ENCODE measurements at places on chromosomes 5 and 9.

DNA sequence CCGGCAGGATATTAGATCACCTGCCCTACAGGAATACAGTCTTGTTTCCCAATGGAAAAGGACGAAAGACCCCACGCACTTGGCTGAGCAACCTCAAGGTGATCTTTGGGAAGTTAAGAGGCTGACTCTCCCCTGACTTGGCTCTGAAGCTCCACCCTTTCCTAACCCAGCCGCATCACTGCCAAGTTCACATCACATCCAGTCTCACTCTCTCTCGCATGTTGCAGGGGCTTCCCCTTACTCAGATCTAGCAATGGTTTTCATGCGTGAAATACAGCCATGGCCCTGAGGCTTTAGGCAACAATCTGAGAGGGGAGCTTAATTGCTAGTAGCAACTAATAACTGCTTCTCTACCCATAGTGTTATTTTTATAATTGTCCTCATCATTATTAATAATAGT lies 211.6 kb downstream of the DOCK8 start:
- no peak for DNase-seq

DNA sequence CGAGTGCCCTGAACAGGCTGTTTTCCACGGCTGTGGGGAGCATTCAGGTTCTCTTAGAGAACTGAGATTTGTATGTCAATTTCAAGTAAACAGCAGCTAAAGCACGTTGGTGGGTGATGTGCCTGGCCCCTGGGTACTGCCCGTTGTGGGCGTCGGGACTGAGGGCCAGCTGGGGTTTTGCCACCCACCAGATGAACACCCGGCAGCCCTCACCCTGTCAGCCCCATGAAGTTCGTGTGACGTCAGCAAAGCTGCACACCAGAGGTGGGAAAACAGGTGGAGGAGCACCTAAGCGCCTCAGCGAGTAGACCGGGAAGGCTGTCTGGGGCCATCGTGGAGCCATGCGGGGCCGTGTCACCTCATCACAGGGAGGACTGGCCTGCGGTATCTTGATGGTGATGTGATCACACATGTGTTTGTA lies 9.2 kb downstream of the CEP72 start:
- DNase-seq, result no peak

DNA sequence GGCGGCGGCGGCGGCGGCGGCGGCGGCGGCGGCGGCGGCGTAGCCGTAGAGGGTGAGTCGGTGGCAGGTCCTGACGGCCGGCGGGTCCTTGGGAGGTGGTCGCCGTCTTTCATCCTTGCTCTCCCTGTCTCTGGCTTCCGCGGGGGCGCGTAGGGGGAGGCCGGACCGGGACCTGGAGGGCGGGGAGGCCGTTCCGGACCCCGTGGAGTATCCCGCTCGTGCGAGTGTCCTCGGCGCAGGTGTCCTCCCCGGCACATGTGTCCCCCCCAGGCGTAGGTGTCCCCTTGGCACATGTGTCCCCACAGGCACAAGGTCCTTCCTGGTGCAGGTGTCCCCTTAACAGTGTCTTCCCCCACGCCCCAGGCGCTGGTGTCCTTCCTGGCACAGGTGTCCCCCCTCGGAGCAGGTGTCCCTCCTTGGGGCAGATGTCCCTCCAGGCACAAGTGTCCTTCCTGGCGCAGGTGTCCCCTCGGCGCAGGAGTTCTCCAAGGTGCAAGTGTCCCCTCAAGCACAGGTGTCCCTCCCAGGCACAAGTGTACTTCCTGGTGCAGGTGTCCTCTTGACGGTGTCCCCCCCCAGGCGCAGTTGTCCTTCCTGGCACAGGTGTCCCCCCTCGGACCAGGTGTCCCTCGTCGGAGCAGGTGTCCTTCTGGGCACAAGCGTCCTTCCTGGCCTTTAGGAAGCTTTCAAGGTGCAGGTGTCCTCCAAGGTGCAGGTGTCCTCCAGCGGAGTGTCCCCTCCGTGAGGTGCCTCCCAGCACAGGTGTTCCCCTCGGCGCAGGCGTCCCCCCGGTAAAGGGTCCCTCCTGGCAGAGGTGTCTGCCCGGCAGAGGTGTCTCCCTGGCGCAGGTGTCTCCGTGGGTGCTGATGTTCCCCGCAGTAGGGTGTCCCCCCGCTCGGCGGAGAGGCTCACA lies 519 bp downstream of the EXOC3 start:
- no peak for DNase-seq

- no peak for DNase-seq
Measured at GRCh38 chr5:67246546-67247268, 50.1 kb upstream of the CD180 start.

GRCh38 chr9:131981116-131981776 lies 98.4 kb downstream of the MED27 start:
- DNase-seq, result no peak

DNA sequence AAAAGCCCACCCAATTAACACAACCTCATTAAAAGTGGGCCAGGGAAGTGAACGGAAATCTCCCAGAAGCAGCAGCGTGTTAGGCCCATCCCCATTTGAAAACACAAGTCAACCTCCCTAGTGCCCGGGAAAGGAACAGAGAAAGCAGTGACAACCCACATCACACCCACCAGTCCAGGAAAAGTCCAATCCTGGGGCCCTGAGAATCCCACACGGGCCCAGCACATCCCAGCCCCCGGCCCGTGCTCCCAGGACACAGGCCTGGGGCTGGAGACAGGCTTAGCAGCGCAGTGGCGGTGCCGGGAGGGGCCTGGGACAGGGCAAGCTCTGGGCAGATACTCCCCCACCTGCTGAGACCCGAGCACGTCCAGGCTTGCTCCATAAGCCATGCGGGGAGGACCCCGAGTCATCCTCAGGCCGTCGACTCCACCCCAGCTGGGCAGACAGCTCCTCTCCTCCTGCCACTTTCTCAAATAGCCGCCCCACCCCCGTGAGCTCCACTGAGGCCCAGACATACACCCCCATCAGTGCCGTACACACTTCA lies 101.0 kb downstream of the KCNT1 start:
- no peak for DNase-seq

DNA sequence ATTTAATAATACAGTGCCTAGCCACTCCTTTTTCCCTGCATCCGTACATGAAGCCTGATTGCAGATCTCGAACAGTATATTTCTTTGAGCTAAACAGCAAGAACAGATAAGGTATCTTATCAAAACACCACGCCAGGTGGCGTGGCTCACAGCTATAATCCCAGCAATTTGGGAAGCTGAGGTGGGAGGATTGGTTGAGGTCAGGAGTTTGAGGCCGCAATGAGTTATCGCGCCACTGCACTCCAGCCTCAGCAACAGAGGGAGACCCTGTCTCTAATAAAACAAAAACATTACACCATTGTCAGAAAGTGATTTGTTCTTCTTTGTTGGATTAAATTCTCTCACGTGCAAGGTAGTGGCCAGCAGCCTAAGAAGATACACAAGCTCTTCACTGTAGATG lies 291.2 kb upstream of the DMRT1 start:
- no peak for DNase-seq

GRCh38 chr9:107453479-107453878 lies 36.1 kb downstream of the KLF4 start:
- DNase-seq, result no peak

DNA sequence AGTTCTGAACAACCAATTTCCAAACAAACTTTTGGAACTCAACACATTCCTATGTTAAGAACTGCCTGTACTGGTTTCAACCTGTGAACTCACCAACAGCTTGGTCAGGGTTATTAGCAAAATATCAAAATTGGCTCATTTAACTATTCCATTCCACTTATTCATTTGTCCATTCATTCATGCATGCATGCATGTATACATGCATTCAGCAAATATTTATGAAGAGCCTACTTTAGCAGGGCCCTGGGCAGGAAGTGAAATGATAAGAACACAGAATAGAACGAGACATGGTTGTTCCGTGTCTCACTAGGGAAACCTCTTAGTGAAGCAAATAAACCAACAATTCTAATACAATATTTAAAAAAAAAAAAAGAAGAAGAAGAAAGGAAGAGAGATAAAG lies 107.4 kb downstream of the GLIS3 start:
- DNase-seq, result no peak

- DNase-seq, result no peak
Measured at GRCh38 chr5:173020643-173021042, 35.5 kb upstream of the CREBRF start.

- DNase-seq, result no peak
Measured at GRCh38 chr5:176646707-176647029, 616 bp upstream of the TSPAN17 start.

DNA sequence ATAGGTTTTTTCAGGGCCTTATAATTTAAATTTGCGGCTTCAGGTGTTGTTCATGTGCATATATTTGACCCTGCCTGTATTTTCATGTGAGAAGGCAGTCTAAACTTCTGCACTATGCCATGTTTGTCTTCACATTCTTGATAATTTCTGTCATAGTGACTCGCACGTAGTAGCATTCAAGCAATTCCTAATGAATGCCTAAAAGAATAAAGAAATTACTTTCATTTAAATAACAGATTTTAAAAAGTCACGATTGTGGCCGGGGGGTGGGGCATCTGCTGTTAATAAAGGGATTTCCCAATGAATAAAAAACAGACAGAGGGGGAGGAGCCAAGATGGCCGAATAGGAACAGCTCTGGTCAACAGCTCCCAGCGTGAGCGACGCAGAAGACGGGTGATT lies 318.0 kb downstream of the ADAMTS6 start:
- DNase-seq, result no peak

DNA sequence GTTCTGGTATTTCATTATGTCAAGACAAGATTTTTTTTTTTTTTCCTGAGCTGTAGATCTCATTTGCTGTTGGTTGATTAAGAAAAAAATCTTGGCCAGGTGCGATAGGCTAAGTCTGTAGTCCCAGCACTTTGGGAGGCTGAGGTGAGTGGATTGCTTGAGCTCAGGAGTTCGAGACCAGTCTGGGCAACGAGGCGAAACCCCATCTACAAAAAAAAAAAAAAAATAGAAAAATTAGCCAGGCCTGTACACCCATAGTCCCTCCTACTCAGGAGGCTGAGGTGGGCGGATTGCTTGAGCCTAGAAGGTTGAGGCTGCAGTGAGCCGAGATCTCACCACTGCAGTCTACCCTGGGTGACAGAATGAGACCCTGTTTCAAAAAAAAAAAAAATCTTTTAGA lies 12.2 kb downstream of the CDC42SE2 start:
- DNase-seq, result no peak

DNA sequence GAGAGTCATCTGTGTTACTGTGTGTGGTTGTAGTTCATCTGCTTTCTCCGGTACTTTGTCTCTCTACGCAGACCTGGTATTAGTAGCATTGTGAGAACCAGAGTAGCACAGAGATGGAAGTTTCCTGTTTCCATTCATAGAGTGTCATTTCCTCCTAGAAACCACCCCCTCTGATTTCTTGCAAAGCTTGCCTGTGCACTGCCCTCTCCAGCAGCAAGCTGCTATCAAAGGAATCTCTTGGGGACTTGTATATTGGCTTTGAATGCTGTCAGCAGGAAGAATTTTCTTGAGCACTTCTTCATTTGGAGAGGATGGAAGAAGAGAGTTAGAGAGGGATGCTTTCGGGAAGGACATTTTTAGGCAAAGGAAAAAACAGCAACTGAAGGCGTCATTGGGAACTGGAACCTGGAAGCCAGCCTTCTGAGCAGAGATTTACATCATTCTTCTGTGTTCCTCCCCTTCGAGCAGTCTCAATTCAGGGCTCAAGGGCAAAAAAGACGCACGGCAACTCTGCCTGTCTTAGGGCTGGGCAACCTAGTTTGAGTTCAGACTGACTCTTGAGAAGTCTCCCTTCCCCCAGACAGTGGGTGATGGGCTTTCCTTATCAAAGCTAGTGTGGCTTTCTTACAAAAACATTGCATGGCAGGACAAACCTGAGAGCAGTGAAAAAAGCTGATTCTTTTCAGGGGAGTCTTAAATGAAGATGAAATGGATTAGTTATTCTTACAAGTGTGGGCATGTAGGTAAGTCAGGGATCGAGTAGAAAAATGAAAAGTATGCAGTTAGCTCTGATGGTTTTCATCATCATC lies 226.3 kb downstream of the AOPEP start:
- DNase-seq, result no peak

GRCh38 chr5:169886033-169886432 lies 94.3 kb downstream of the INSYN2B start:
- DNase-seq, result no peak

DNA sequence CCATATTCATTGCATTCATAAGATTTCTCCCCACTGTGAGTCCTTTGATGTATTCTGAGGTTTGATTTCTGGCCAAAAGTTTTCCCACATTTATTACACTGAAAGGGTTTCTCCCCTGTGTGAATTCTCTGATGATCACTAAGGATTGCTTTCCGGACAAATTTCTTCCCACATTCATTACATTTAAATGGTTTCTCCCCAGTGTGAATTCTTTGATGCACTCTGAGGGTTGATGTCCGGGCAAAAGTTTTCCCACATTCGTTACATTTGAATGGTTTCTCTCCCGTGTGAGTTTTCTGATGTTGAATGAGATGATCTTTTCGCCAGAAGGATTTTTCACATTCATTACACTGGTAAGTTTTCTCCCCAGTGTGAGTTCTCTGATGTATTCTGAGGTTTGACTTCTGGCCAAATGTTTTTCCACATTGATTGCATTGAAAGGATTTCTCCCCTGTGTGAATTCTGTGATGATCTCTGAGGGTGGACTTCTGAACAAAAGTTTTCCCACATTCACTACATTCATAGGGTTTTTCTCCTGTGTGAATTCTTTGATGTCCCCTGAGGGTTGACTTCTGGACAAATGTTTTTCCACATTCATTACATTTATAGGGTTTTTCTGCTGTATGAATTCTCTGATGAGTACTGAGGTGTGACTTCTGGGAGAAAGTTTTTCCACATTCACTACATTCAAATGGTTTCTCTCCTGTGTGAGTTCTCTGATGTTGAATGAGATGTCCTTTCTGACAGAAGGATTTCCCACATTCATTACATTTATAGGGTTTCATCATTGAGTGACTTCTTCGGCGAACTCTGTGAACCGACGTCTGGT lies 18.8 kb downstream of the ZNF510 start:
- no peak for DNase-seq

- DNase-seq, result peak; percentile 10
Measured at GRCh38 chr9:70421272-70422180, 7.1 kb upstream of the KLF9 start.

- no peak for DNase-seq
Measured at GRCh38 chr5:140627972-140628371, 5.0 kb downstream of the CD14 start.

DNA sequence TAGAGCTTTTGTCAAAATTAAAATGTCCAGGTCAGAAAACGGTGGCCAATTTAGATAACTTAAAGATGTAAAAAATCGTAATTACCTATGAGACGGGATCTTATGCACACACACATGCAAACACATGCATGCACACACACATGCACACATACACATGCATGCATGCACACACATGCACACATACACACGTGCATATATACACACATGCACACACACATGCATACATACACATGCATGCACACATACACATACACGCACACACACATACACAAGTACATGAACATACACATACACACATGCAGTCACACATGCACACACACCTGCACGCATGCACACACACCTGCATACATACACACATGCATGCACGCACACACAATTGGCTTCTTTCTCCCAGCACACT lies 362.0 kb downstream of the IRX1 start:
- no peak for DNase-seq

GRCh38 chr5:56406221-56406620 lies 173.1 kb upstream of the ANKRD55 start:
- no peak for DNase-seq
